ENCODE measurements at places on chromosomes 12 and 14.

GRCh38 chr14:69350892-69351291, 47.2 kb downstream of the ERH start:
- no peak for DNase-seq

DNA sequence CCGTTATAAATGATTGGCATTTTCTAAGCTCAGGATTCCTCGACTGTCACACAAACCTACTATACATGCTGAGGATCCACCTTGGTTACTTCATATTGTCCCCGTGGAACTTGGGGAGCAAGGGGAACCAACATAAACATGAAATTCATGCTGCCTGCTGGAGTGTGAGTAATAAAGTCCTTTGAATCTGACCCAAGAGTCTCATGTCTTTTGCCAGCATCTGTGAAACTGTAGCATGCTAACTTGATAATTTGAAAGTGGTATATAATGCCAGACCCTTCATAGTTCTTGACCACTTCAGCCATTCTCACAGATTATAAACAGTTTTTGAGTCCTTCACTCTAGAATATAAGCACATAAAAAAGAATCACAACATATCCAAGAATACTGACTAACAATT, 17.1 kb downstream of the SLC35F4 start:
- no peak for DNase-seq

DNA sequence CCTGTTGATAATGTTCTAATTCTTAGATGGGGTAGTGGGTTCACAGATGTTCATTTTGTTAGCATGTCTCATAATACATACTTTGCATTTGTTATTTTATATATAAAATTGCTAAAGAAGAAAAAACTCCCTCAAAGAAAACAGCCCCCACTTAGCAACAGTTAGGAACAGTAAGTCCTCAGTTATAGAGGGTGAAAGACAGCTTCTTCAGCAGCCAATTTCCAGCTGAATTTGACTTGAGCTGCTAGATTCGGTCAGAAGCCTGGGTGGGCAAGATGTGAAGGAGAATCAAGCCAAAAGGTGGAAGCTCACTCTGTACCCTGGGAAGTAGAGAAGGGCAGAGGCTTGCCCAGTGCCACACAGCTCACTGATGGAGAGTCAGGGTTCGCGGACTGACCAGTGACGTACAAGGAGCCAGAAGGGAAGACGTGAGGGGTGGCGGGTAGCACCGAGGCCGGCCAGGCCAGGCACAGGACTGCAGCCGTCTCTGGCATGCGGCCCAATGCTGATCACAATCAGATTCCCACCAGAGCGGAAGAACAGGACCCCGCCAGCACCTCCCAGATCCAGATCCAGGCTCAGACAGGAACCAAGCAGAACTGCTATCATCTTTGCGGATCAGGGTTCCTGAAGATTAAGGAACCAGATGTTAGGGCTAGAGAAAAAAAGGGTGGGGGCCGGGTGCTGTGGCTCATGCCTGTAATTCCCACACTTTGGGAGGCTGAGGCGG, 30.4 kb upstream of the VWF start:
- no peak for DNase-seq

- no peak for DNase-seq
Measured at GRCh38 chr14:33271216-33271615, 332.5 kb downstream of the NPAS3 start.

GRCh38 chr14:94378527-94379290, 9.7 kb downstream of the SERPINA1 start:
- no peak for DNase-seq

DNA sequence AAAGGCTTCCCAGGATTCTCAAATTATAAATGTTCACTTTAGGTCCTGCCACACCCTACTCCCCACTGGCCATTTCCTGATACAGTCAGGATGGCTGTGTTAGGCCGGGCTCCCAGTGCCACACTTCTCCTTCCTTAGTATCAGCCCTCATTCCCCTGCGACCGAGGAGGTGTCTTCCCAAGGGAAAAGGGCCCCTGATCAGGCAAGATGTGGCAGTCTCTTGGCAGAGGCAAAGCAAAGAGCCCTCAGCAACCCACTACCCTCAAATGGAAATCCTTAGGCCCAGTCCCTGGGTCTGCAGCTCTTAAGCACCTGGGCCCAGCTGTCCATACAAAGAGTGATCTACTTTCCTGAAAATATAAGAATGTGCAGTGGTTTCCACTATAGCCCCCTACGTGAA, 96.5 kb upstream of the VASH1 start:
- DNase-seq = no peak

DNA sequence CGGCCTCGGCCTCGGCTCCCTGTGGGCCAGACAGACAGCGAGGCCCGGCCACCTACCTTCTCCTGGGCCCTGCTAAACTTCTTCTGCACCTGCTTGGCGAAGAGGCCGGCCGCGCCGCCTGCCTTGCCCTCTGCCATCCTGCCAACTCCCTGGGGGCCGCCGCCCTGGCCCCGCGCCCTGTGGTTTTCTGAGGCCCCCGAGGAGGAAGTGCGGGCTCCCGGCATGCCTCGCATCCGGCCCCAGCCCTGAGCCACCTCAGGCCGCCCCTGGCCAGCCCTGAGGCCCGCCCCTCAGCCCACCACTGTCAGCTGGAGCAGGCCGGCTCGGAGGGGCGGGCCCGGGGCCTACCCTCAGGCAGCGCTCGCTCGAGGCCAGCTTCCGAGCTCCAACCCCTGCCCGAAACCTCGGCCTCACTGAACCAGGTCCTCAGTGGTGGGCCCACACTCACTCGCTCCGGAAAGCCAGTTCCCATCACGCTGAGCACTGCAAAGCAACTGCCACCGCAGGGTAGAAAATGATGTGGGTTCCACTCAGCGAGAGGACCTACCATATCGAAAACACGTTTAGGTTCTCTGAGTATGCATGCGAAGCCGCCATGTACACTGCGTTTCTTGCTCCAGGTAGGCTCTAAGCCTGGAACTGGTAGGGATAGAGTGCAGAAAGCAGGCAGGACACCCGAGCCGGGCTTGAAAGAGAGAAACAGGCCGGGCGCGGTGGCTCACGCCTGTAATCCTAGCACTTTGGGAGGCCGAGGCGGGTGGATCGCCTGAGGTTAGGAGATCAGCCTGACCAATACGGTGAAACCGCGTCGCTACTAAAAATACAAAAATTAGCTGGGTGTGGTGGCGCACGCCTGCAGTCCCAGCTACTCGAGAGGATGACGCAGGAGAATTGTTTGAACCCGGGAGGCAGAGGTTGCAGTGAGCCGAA, at the start of gene BIN2:
Gene BIN2 (minus strand): TSS at position 209 of the 930 bp plus-strand sequence. CDS start 72 bp downstream, at position 137.
- peak; percentile 70 for DNase-seq

DNA sequence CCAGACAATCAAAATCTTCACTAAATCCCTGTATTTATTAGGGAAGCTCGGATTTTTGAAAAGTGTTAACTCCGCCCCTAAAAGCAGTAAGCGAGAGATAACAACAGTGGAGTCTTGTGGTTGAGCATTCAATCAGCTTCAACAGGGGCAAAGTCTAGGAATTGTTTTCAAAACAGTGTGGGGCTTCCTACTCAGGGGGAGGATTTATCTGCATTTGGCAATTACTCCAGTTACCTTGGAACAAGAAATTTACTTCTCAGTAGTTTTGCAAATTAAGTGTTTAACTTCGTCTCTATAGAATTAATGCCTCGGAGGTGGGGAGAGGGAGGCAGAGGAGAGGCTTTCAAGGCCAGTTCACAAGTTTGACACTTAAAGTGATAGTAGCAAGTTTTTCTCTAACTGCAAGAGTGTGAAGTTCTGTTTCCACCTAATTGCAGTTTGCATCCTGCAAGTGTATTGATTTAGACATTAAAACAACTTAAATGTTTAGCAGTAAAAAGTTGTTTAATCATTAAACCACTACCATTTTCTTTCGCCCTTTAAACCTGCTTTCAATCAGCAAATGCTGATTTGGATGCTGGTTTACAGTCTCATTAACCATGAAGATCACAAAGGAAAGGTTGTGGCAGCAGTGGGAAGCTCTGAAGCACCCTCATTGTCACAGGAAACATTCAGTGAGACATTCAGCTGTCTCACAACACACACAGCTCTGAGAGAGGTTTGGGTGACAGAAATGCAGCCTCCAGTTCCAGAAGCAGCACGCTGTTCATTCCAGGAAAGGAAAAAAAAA, 102.0 kb downstream of the HMGA2 start:
- no peak for DNase-seq

DNA sequence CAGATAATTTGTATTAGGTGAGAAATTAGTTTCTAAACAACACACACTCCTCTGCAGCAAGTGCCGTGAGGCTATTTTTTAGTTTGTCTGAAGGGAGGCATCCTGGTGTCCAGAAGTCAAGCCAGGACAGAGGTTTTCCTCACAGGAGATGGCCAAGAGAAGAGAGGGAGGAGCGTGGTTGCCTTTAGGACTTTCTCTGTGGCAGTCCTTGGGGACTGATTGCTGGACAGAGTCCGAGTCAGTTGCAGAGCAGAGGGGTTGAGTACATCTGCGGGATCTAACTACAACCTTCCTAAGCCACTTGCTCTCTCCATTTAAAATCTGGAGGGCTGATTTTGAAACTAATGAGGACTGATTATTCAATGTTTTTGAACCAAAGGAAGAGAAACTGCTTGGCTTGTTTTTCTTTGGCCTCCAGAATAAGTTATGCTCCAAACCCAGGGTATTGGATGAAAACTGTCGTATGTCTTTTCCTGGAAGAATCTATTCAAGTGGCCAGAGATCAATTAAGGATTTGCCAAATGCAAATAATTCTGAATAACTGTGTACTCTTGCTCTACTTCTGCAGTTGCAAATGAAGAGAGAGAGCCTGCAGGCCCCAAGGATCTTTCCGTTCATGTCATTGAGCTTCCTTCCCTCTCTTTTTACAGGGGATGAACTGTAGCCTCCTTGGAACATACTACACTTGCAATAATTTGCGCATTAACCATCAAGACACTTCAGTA, 1.2 kb downstream of the SLCO1C1 start:
- DNase-seq = peak; percentile 76

GRCh38 chr14:59415836-59416602, 49.2 kb downstream of the GPR135 start:
- no peak for DNase-seq

DNA sequence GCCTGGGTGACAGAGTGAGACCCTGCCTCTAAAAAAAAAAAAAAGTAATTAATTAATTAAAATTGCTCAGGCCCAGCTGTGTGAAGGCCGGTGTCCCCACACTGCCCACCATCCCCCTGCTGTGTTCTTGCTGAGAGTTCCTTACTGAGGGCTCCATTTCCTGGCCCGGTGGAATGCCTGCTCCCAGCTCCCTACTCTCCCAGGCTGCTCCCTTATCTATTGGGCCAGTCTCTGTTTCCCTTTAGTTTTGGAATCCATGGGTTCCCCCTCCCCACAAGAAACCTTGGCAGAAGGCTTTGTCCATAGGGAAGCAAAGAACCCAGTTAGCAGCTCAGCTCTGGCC, 19.0 kb downstream of the MLXIP start:
- DNase-seq = no peak

DNA sequence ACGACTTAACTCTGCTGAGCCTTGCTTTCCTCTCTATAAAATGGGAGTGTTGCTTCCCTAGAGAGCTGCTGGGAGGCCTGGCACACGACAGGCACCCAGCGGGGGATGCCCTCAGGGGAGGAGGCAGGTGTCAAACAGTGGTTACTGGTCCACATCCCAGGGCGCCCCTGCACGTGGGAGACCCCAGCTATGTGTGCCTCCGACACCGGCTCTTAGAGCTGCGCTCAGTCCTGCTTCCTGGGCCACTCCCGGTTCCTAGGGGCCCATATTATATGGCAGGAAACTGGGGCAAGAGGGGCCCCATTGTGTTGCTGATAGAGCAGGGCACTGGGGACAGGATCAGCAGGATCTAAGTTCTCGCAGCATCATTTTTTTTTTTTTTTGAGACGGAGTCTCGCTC, 47.3 kb downstream of the CHGA start:
- DNase-seq = no peak

- DNase-seq = no peak
Measured at GRCh38 chr12:89470741-89471509, 53.7 kb downstream of the GALNT4 start.

GRCh38 chr14:72619111-72619571, 274.8 kb downstream of the DPF3 start:
- DNase-seq = no peak

DNA sequence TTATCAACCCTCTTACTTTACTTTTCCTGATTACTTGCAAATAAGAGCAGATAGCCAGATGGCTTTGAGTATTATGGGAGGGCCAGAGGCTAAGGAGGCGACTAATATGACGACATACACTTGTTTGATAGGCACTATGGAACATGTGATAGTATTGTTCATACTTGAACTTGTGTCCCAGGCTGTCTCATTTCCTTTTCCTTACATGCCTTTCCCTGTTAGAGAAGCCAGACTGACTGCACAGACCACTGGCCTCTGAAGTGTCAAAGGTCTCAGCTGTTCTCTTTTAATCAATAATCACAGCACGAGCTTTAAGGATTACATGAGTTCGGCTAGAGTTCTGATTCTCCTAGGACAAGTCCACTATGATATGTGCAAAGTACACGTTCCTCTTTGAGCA, 326.0 kb downstream of the PRKD1 start:
- no peak for DNase-seq

- DNase-seq = no peak
Measured at GRCh38 chr12:56110571-56110970, 5.9 kb upstream of the RPL41 start.

DNA sequence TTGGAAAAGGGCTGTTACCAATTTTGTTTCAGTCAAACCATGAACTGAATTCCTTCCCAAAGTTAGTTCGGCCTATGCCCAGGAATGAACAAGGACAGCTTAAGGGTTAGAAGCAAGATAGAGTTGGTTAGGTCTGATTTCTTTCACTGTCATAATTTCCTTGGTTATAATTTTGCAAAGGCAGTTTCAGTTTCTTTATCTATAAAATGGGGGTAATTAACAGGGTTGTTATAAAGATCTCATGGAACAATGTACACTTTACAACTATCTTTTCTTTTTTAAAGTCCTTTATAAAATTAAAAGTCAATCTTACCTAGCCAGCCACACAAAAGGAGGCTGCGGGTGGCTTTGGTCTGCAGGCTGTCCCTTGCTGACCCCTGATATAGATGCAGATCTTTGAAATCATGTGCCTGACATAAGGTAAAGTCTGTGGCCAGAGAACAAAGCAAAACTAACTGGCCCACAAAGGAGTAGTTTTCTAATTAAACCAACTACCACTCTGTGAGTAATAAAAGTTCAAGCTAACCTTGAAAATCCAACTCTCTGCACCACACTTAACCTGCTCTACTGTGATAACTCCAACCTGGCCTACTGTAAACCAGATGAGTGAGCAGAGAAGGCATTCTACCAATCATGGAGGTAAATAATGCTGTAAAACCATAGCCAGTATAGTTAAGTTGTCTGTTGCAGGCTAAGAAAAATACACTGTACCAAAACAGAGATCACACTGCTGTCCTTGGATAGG, 49.5 kb downstream of the SLC38A1 start:
- no peak for DNase-seq

- DNase-seq = no peak
Measured at GRCh38 chr12:8912914-8913313, 1.4 kb upstream of the PHC1 start.

DNA sequence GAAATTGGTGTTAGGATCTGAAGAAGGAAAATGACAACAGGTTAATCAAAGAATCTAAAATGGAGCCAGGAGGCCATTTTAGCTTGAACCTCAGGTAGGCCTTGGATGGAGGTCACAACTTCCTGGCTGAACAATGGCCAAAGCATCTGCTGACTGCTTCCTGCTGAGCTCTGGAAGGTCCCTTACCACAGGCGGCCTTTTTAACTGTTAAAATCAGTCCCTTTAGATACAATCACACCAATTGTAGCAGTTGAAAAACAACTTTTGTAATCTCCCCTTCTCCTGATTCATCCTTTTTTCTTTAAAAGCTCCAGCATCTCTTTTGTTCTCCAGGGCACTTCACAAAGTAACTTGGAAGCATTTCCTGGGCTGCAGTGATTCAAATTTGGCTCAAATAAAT, 388.8 kb downstream of the PDZRN4 start:
- no peak for DNase-seq

- no peak for DNase-seq
Measured at GRCh38 chr14:87233266-87233665, 759.7 kb downstream of the GALC start.

Measured in sciatic nerve (tissue), 2 donors.